SJSA1 (cell line): ENCODE measurements at places on chromosomes 1 and 21.
A peak's percentile ranks its signal among the peaks of the same experiment; 100 is the strongest.

DNA sequence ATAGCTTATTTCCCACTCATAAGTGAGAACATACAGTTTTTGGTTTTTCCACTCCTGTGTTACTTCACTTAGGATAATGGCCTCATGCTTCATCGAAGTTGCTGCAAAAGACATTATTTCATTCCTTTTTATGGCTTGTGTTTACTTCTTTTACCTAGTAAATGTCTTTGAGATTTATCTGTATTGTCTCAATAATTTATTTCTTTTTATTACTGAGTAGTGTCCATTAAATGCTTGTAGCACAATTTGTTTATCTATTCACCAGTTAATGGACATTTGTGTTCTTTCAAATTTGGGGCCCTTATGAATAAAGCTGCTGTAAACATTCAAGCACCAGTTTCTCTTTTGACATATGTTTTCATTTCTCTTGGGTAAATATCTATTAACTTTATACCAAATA is 86.0 kb downstream of the UCHL5 start:
- H3K4me3 ChIP-seq, result no peak overlapping the region
- H3K27me3 ChIP-seq, result no peaks in the 10 kb centered on the region
- no peak for DNase-seq
- no peak overlapping the region for H3K27ac ChIP-seq
- H3K36me3 ChIP-seq, result no peaks in the 10 kb centered on the region

GRCh38 chr1:2865571-2866421 is 64.3 kb upstream of the TTC34 start:
- no peaks in the 10 kb centered on the region for H3K4me1 ChIP-seq
- no peaks in the 10 kb centered on the region for H3K36me3 ChIP-seq
- H3K27ac ChIP-seq, result no peak overlapping the region
- H3K27me3 ChIP-seq, result no peaks in the 10 kb centered on the region
- no peak overlapping the region for H3K4me3 ChIP-seq
- DNase-seq, result no peak

DNA sequence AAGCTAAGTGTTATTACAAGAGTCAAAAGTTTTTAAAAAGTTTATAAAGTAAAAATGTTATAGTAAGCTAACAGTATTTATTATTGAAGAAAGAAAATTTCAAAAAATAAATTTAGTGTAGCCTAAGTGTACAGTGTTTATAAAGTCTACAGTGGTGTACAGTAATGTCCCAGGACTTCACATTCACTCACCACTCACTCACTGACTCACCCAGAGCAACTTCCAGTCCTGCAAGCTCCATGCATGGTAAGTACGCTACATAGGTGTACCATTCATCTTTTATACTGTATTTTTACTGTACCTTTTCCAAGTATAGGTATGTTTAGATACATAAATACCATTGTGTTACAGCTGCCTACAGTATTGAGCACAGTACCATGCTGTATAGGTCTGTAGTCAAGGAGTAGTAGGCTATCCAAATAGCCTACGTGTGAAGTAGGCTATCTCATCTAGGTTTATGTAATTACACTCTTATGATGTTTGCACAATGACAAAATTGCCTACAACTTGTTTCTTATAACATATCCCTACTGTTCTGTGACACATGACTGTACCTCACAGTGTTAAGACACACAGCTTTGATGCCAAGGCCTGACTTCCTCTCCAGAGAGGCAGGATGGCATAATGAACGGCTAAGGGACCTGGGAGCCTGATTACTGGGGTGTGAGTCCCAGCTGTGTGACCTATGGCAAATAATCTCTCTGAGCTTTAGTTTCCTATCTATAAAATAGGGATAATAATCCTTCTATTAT is 12.7 kb downstream of the DHCR24 start:
- H3K27ac ChIP-seq, result no peak overlapping the region
- no peak for DNase-seq
- peaks cover 11% of the 10 kb centered on the region; the same call in 1 of the 2 replicates for H3K4me1 ChIP-seq
- H3K36me3 ChIP-seq, result peaks cover 56% of the 10 kb centered on the region
- H3K27me3 ChIP-seq, result no peaks in the 10 kb centered on the region

DNA sequence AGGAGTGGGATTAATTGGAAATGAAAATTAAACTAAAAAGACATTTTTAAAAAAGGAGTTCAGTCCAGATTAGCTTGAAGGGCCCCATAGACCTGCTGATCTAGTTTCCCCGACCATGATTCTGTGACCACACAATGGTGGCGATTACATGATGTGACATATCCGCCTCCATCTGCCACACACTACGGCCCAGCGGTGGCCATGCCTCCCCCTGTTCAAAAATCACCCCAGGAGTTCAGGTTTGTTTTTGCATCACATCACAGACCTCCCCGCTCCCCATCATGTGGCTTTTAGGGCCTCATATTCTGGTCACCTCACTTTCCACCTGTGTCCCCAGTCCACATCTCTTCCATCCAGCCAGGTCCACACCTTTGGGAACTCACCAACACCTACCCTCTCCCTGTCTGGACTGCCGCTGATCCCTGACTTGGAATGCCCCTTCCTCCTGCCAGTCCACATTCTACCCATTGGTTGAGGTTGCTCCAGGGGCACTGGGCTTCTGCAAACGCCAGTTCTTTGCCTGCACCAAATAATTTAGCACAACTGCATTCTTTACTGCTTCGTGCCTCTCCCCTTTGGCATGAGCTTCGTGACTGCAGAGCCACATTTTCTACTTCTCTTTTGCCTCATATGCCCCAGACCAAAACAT is 38.9 kb downstream of the CD247 start:
- H3K27me3 ChIP-seq, result peaks cover 6% of the 10 kb centered on the region
- no peak for DNase-seq
- H3K4me3 ChIP-seq, result no peak overlapping the region

DNA sequence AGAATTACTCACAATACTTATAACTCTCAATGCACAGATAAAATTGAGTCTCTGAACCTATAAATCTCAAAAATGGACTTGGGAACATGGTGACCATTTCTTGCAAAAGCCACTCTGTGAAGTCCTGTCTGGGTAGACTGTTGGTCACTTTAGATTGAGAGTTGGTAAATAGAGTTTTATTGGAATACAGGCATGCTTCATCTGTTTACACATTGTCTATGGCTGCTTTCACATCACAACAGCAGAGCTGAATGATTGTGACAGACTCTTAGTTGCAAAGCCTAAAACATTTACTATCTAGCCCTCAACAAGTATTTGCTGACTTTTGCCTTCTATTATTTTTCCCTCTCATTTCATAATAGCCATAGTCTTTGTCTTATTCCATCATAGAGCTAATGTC is 24.1 kb upstream of the ASPM start:
- peaks cover 26% of the 10 kb centered on the region for H3K36me3 ChIP-seq
- no peaks in the 10 kb centered on the region for H3K27me3 ChIP-seq
- no peaks in the 10 kb centered on the region for H3K4me1 ChIP-seq
- H3K27ac ChIP-seq, result no peak overlapping the region

GRCh38 chr1:29398431-29398830 is 162.1 kb downstream of the PTPRU start:
- H3K4me3 ChIP-seq, result no peak overlapping the region
- no peak for DNase-seq
- H3K27me3 ChIP-seq, result no peaks in the 10 kb centered on the region
- no peaks in the 10 kb centered on the region for H3K36me3 ChIP-seq
- no peaks in the 10 kb centered on the region for H3K4me1 ChIP-seq

DNA sequence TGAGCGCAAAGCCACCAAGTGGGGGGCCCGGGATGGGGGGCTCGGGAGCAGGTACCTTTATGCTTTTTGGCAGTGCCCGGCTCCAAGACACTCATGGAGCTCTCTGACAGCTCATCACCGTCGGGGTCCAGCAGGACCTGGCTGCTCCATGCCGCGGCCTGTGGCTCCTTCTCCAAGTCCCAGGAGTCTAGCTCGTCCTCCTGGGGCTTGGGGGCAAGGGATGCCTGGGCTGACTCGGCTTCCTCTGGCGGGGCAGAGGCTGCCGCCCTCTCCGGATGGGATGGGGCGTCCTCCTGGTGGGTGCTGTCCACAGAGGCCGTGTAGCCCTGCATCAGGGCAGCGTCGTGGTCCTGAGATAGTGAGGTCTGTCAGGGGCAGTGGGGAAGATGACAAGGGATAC is 19.9 kb upstream of the PRDM15 start:
- H3K36me3 ChIP-seq, result peaks cover 17% of the 10 kb centered on the region
- H3K27ac ChIP-seq, result no peak overlapping the region
- no peaks in the 10 kb centered on the region for H3K27me3 ChIP-seq
- DNase-seq, result no peak

DNA sequence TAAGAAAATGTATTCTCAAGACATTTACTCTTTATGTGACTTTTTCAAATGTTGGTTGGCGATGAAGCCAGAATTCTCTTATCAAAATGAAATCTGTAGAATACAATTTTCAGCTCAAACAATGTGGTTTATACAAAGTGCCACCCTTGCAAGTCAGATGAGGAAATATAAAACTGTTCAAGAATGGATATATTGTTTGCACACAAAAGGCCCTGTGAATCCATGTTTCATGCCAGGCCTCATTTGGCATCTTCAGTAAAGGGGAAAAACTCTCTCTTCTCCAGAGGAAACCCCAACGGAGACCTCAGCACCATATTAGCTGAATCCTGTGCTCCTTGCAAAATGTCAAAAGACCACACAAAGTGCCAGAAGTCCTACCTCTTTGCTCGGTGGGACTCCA is 310.4 kb downstream of the RRAGC start:
- no peak for DNase-seq
- H3K4me1 ChIP-seq, result no peaks in the 10 kb centered on the region
- H3K27me3 ChIP-seq, result 0 out of 2 replicates have a peak, but pooled peaks cover 13% of the 10 kb centered on the region
- no peak overlapping the region for H3K4me3 ChIP-seq
- no peaks in the 10 kb centered on the region for H3K36me3 ChIP-seq
- H3K27ac ChIP-seq, result no peak overlapping the region

DNA sequence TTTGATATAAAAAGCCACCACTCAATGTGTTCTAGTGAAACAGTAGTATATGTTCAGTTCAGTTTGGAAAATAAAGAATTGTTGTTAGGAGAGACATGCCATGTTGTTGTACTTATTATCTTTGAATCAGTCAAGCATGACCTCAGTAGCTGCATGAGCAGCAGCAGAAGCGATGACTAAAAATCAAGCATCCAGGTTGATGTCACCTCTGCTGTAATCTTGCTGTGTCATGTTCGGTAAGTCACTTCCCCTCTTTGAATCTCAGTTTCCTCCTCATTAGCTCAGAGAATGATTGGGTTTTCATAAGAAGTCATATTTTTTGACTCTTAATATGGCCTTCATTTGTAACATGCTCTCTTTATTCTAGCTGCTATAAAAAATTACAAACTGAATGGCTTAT is 428.4 kb upstream of the B3GALT2 start:
- DNase-seq, result no peak
- no peak overlapping the region for H3K4me3 ChIP-seq
- H3K27ac ChIP-seq, result no peak overlapping the region
- H3K36me3 ChIP-seq, result no peaks in the 10 kb centered on the region

GRCh38 chr1:237672748-237673147 is 218.0 kb downstream of the ZP4 start:
- H3K27ac ChIP-seq, result no peak overlapping the region
- no peaks in the 10 kb centered on the region for H3K27me3 ChIP-seq
- peaks cover 12% of the 10 kb centered on the region for H3K4me1 ChIP-seq
- H3K36me3 ChIP-seq, result no peaks in the 10 kb centered on the region
- H3K4me3 ChIP-seq, result no peak overlapping the region
- DNase-seq, result no peak

- H3K4me3 ChIP-seq, result no peak overlapping the region
- no peak overlapping the region for H3K27ac ChIP-seq
- no peaks in the 10 kb centered on the region for H3K4me1 ChIP-seq
- H3K36me3 ChIP-seq, result no peaks in the 10 kb centered on the region
- no peak for DNase-seq
These were observed 217.5 kb downstream of the LRRC40 start for GRCh38 chr1:69987881-69988280.

- H3K27ac ChIP-seq, result no peak overlapping the region
- H3K4me3 ChIP-seq, result no peak overlapping the region
- no peaks in the 10 kb centered on the region for H3K27me3 ChIP-seq
- no peak for DNase-seq
- no peaks in the 10 kb centered on the region for H3K4me1 ChIP-seq
- no peaks in the 10 kb centered on the region for H3K36me3 ChIP-seq
These were observed 23.9 kb downstream of the FASLG start for GRCh38 chr1:172682812-172683211.

GRCh38 chr1:192936313-192937018 is 122.7 kb downstream of the UCHL5 start:
- H3K36me3 ChIP-seq, result no peaks in the 10 kb centered on the region
- no peak overlapping the region for H3K4me3 ChIP-seq
- no peaks in the 10 kb centered on the region for H3K27me3 ChIP-seq
- no peaks in the 10 kb centered on the region for H3K4me1 ChIP-seq
- no peak for DNase-seq

GRCh38 chr1:8718850-8719361 is 98.5 kb downstream of the RERE start:
- peaks cover 22% of the 10 kb centered on the region for H3K4me1 ChIP-seq
- no peaks in the 10 kb centered on the region for H3K27me3 ChIP-seq
- H3K4me3 ChIP-seq, result no peak overlapping the region
- no peak overlapping the region for H3K27ac ChIP-seq

GRCh38 chr1:165218731-165219130 is 137.8 kb downstream of the LMX1A start:
- H3K27ac ChIP-seq, result no peak overlapping the region
- no peak for DNase-seq
- no peak overlapping the region for H3K4me3 ChIP-seq
- no peaks in the 10 kb centered on the region for H3K27me3 ChIP-seq
- no peaks in the 10 kb centered on the region for H3K4me1 ChIP-seq

GRCh38 chr21:26842300-26842699 is 2.9 kb downstream of the ADAMTS1 start:
- H3K36me3 ChIP-seq, result peaks cover 69% of the 10 kb centered on the region
- no peak for DNase-seq
- no peaks in the 10 kb centered on the region for H3K27me3 ChIP-seq
- H3K4me1 ChIP-seq, result peaks cover 29% of the 10 kb centered on the region
- H3K4me3 ChIP-seq, result peak overlapping the region; percentile 77

DNA sequence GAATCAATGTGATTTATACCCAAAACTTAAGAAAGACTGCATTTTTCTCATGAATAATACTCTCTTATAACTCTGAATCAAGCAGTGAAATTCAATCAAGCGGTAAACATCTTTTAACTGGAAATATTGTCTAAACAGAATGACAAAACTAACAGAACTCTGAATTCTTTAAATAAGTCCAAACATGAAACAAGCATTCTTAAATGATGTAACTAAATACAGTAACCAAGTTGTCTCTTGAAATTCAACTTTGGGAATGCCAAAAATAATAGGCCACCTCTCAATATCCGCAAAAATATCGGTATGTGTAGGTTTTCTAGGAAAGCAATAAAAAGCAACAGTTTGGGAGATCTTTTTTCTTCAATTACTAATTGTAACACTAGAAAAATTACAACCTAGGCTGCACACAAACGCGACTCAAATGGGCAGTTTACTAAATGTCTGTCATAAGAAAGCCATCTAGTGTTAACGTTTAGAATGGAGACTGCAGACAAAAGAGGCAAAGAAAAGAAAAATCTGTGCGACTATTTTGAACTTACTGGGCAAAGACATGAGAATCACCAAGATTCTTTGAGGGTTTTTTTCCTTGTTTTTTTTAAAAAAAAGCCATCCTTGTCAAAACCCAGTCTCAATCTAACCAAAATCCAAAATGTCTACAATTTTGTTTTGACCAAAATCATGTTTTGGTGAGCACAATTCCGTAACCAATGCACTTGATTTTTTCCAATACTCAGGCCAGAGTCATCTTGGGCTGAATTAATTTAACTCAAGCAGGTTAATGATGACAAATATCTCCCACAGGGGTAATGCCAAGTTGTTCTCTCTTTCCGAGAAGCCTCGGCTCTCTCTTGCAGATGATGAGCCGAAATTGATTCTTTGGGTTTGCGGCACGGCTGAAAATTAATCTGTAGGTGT is 1.3 kb downstream of the SIPA1L2 start:
- H3K36me3 ChIP-seq, result no peaks in the 10 kb centered on the region
- peak; percentile 48 for DNase-seq
- no peak overlapping the region for H3K27ac ChIP-seq

GRCh38 chr1:844472-845026 is 79.2 kb upstream of the SAMD11 start:
- no peak for DNase-seq
- H3K4me3 ChIP-seq, result no peak overlapping the region
- no peaks in the 10 kb centered on the region for H3K4me1 ChIP-seq
- H3K27me3 ChIP-seq, result no peaks in the 10 kb centered on the region
